ENCODE measurements at places on chromosomes 3 and 15.

DNA sequence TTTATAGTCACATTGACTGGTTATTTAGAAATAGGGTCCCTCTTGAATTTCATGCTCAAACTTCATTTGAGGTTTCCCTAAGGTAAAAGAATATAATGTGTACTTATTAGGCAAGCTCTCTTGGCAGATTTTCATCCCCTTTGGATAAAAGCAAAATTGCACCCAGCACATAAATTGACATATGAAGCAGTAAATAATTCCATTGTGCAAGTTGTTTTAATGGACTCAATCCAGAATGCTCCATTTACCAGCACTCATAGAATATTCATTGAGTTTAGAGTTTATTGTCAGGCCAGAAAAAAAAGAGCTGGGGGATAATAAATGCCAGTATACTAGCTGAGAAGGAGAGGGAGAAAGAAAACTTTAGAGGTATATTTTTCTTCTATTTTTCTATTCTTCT lies 136.8 kb downstream of the TPRG1 start:
- no peak for DNase-seq

- DNase-seq = no peak
These were observed 71.1 kb downstream of the CDAN1 start for GRCh38 chr15:42665827-42666226.

- DNase-seq = peak; percentile 29
These were observed 1.7 kb upstream of the HES1 start for GRCh38 chr3:194134231-194134756.

GRCh38 chr3:66642019-66642418 lies 141.2 kb upstream of the LRIG1 start:
- no peak for DNase-seq

GRCh38 chr15:25556136-25556535 lies 117.3 kb upstream of the UBE3A start:
- DNase-seq = no peak

DNA sequence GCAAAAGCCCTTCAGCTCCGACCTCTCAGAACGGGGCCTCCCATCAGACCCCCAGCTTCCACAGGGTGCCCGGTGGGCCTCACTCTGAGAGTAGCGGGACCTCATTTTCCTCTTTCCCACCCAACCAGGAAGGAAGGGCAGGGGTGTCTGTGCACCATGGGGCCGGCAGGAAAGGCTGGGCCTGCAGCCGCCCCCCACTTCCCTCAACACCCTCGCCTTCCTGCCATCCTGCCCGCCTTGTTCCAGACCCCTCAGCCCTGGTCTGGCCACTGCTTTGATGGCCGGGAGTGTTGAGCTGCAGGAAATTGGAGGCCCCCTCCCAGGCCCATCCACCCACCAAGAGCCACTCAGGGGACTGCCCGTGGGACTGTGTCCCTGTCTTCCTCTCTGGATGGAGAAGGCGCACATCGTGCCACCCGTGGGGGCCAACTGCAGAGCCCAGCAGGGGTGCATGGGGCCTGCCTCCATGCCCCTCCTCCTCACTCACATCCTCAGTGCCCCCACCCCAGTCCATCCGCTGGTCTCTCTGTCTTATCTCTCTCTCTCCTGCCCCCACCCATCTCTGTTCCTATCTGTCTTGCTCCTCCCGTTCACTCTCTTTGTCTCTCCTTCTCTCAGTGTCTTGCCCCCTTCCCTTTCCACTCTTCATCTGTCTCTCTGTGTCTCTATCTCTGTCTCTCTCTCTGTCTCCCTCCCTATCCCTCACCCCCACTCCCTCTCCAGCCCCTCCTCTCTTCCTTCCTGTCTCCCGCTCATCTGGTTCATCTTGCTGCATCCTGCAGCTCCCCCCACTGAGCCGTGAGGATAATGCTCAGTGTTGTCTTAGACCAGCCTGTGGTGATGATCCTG lies 1.8 kb upstream of the PLXND1 start:
- no peak for DNase-seq

DNA sequence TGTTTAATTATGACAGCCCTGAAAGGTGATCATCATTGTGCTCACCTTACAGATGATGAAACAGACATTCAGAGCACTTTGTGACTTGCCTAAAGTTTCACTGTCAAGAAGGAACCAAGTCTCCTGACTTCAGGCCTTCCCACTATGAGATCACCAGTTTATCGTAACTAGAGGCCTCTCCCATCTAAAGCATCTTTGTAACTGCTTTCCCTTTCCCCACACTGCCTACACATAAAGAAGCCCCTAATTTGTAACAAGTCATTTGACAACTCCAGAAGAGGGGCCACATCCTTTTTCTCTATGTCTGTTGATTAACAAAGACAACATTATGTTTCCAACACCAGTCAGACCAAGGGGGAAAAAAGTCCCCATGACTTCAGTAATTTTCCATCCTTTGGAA lies 1.1 kb downstream of the KLHL6 start:
- peak; percentile 20 for DNase-seq

GRCh38 chr3:155676252-155676981 lies 68.5 kb downstream of the PLCH1 start:
- DNase-seq = no peak

DNA sequence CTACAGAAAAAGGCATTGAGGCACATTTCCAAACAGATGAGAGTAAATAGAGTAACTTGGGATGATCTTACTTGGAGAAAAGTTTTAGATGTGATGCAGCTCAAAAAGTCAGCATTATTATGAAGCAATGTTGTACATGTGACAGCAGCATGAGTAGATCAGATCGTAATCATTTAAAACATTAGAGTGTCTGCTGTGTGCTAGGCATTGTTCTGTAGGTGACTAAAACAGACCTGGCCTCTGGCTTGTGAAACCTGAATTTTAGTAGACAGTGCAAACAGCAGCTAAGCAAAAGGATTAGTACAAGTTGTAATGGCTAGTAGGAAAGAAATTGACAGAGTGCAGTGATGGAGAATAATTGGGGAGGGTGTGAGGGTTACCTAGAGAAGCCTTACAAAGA lies 15.1 kb downstream of the UBE2E1 start:
- DNase-seq = no peak

GRCh38 chr15:70236341-70237086 lies 138.8 kb upstream of the TLE3 start:
- DNase-seq = no peak

DNA sequence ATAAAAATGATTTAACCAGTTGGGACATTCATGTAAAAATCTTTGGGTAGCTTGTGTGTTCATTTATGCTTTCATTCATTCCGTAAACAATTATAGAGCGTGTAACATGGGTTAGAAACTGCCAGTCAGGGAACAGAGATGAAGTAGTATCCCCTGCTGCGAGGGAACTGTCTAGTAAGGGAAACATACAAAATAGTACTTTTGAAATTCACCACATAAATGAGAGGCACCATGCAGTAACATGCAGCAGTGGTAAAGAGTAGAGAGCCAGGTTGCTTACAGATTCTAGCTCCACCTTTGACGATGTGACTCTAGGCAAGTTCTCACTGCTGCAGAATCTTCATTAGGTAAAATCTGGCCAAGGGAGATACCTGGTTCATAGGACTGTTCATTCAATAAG lies 938 bp downstream of the DZIP3 start:
- DNase-seq = no peak

DNA sequence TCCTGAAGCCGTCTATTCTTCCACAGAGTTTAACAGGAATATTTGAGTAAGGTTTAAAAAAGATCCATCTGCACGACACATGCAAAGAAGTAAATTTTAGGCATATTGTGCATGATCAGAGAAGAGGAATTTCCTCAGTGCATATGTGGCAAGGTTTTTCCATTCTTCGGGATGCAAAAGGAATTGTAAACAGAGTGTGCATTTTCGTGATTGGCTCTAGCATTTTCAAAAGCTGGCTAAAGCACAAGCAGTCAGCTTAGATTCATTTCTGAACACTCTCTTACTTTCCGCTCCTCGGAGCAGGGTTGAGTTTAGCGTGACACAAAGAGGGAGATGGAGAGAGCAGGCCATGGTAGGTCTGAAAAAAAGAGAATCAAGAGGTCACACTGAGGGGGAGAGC lies 128.2 kb downstream of the ADAMTS9 start:
- DNase-seq = no peak

DNA sequence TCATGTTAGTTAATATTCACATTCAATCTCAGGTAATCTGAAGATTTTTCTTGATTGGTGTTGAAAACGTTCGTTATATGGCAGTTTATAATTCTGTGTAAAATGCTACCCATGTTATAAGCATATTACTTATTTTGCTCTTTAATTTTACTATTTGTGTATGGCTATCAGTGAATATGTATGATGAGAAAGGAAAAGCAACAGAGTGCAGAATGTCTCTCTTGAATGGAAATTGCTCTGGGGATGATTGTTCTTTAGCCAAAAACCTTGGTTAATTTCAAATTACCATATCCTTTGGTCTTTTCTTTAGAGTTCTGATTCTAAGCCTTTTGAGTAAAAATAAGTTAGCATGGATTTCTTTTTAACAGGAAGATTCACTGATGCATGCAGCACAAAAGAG lies 2.5 kb downstream of the SERPINI1 start:
- DNase-seq = no peak

DNA sequence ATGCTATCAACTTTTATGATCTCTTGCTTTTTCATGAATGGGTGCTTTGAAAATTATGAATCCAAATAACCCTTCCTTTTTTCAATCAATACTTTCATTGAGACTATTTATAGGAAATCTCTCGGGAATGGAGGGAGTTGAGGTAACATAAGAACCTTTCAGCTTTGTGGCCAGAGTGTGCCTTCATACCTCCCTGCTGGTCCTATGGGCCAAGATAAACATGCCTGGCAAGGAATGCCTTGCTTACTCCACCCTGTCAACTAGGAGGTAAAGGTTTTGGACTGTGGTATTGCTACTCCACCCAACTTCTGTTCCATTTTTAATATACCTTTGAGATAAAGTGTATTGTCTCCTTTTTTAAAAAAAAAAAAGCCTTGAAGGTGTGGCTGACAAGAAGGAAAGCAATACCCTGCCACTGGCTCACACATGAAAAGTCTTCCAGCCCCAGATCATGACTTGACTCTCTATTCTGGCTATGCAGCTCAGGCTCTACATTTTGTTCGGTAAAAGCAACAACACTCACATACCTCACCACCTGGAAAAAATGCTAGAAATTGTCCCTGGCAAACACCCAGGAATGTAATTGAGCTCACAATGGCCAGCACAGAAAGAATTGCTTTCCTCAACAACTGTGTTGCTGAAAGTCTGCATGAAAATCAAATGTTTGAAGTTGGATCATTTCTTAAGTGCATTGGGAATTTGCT lies 35.8 kb downstream of the COL8A1 start:
- DNase-seq = no peak

GRCh38 chr15:62337934-62338333 lies 172.8 kb upstream of the C2CD4B start:
- no peak for DNase-seq

DNA sequence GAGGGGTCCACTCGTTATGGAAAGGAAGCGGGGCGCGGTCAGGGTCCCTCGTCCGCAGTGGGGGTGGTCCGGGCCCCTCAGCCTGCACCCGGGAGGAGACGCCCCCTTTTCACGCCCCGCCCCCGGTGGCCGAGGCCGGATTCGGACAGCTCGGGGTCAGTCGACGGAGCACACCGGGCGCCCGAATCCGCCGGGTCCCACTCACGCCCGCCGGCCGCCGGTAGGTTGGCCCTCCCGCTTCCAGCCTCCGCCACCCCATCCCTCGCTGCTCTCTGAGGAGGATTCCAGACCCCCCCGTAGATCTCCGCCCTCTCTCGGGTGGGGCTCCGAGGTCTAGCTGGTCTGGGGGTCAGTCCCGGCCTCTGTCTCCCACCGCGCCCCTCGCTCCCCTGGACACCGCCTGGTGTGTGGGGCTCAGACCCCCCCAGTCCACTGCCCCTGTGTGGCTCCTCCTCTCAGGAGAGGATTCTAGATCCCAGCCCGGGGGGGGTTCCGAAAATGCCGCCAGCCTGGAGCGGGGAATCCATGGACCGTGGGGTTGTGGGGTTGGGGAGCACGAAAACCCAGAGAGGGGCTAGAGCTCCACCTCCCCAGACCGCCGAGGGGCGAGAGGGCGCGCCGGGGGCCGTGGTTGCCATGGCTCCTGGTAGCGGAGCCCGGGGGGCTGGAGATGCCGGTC lies 725 bp downstream of the CHL1 start:
- DNase-seq = no peak

- no peak for DNase-seq
These were observed 120.8 kb downstream of the DNAH12 start for GRCh38 chr3:57423335-57423734.

- DNase-seq = no peak
These were observed 3.5 kb upstream of the CCDC9B start for GRCh38 chr15:40344217-40344616.

GRCh38 chr15:55420171-55420866 lies 12.0 kb downstream of the PIERCE2 start:
- no peak for DNase-seq

DNA sequence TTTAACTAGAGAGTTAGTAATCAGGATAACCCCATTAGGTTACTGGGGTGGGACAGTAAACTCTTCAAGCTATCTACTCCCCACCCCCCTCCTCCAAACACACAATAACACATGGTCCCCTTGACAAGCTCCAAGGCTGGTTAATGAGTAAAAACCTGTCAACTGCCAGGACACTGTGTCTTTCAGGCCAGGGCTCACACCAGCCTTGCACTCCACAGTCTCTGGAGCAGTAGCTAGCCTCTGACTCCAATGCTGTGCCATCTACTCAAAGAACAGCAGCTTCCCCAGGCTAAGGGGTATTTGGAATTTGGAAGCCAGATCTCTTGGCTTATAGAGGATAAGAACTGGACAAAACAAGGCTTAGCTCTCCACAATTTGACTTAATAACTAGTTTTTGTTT lies 115.8 kb downstream of the LRIG1 start:
- DNase-seq = no peak

DNA sequence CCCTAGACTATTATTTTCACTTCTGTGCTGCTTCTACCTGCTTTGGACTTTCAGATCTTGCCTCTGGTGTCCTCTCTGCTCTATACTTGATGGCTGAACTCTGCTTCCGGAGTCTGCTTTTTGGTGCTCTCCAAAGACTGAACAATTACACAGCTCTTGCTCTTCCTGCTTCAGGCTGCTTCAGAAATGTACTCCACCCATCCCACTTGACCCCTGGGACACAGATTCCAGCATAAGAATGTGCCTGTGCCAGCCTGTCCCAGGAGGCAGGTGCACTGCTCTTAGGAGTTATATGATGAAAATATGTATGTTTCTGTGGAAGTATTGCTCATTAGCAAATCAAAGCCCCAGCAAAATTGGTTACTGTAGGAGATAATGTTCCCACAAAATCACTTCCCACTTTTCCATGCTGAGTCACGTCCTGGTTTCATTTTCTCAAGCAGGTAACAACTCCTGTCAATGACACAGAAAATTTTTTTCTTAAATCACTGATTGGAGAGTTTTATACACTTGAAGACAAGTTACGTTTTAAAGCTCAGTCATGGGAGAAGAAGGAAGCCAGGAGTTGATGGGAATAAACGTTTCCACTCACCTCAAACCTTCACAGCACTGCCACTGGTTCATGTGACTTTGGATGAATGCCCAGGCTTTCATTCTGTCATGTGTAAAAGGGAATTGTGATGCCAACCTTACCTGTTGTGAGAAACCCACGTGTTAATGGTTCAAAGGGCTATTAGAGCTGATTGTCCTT lies 239.4 kb upstream of the ZPLD1 start:
- no peak for DNase-seq

- DNase-seq = no peak
These were observed 42.7 kb downstream of the SH3BP5 start for GRCh38 chr3:15289661-15290060.
